Stimulated activated CD8-positive, alpha-beta memory T cell treated with anti-CD3 and anti-CD28 coated beads, Interleukin-15, amount 100 ng/mL, for 48 hours (primary cell): ENCODE measurements at places on chromosomes 2 and 18.

- DNase-seq = no peak
Measured at GRCh38 chr2:39845460-39846146, 66.5 kb upstream of the THUMPD2 start.

GRCh38 chr2:42905341-42906110 lies 113.1 kb upstream of the HAAO start:
- no peak for DNase-seq

DNA sequence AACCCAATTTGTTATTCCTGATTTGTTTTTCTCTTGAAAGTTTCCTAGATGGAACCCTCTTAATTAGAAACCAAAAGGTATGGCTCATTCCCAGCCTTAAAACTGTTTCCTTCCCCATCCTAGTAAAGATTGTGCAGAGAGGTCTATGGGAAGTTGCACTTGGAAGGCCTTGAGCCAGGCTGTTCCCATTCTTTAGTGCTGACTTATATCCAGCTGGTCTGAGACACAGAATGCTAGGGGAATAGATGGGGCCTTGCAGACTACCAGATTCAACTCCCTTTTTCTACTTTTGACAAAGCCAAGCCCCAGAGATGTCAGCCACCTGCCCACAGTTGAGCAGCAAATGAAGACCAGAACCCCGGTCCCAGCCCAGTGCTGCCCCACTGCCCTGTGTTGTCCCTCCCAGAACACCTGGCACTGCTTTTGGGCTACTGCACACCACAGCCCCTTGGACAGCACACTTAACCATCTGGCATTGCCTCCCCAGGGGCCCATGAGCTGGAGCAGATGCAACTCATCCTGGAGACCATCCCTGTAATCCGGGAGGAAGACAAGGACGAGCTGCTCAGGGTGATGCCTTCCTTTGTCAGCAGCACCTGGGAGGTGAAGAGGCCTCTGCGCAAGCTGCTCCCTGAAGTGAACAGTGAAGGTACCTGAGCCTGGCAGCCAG lies 98.2 kb downstream of the MRO start:
- DNase-seq = no peak

- DNase-seq = no peak
Measured at GRCh38 chr2:165889158-165889557, 64.4 kb downstream of the TTC21B start.

GRCh38 chr2:104050656-104051242 lies 803.2 kb upstream of the POU3F3 start:
- no peak for DNase-seq

GRCh38 chr2:127611076-127611925 lies 34.7 kb upstream of the GPR17 start:
- no peak for DNase-seq

- no peak for DNase-seq
Measured at GRCh38 chr2:189514104-189514503, 66.5 kb downstream of the SLC40A1 start.

DNA sequence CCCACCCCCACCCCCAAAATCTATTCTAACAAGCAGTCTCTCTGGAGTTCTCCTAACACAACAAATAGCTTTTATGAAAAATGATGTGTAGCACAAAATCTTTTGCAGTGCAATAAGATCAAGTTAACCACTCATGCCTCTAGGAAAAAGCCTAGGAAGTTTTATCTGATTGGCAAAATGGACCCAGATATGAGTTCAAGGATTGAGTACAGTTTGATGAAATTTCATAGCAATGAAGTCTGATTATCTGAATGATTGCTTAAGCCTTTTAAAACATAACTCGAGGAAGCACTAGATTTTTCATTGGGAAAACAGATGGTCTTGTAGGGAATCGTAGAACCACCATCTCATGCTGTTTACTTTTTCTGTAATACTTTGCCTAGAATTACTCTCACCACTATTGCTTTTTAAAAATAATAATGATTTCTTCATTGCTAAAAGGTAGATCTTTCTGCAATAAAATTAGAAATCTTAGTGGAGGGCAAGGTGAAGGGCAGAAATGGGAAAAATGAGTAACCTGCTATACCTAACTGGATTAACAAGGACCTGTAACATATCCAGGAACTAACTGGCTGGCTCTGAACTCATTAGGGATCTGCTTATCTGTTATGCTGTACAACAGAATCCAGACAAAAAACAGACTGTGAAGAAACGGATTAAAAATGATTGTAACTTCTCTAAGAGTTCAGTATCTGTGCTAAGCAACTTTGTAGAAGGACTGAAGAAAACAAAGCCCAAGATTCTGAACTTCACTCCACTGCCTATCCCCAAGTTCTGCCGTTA lies 73.7 kb upstream of the ETAA1 start:
- DNase-seq = no peak

GRCh38 chr2:172908275-172908674 lies 167.4 kb upstream of the MAP3K20 start:
- no peak for DNase-seq

DNA sequence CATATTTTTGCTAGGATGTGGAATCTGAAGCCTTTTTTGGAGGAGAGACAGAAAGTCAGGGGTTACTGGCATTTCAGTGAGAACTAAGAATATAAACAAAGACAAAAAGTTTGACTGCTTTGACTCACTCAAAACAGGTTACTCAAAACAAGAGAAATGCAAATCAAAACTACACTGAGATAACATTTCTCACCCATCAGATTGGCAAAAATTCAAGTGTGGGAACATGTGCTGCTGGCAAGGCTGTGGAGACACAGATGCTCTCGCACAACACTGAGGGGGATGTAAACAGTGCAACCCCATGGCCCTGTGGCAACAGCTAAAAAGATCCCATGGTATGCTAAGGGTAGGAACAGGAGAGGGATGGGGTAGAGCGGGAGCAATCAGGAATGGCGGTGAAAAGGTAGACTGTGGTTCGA lies 86.6 kb downstream of the DTNB start:
- DNase-seq = peak; percentile 12

- DNase-seq = no peak
Measured at GRCh38 chr18:58787536-58788149, 77.0 kb upstream of the ZNF532 start.

DNA sequence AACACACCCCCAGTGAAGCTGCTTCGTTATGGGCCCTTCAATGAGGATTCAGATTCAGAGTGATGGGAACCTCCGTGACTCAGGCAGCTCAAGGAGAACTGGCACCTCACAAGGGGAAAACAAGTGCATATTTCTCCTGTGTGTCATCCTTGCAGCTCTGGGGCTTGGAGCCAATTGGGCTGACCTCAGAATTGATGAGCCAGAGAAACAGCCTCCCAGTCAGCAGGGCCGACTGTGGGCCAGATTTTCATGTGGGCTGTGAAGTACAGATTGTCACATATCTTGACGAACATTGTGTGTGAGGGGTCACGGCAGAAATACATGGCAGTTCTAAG lies 189.6 kb upstream of the SP5 start:
- no peak for DNase-seq

DNA sequence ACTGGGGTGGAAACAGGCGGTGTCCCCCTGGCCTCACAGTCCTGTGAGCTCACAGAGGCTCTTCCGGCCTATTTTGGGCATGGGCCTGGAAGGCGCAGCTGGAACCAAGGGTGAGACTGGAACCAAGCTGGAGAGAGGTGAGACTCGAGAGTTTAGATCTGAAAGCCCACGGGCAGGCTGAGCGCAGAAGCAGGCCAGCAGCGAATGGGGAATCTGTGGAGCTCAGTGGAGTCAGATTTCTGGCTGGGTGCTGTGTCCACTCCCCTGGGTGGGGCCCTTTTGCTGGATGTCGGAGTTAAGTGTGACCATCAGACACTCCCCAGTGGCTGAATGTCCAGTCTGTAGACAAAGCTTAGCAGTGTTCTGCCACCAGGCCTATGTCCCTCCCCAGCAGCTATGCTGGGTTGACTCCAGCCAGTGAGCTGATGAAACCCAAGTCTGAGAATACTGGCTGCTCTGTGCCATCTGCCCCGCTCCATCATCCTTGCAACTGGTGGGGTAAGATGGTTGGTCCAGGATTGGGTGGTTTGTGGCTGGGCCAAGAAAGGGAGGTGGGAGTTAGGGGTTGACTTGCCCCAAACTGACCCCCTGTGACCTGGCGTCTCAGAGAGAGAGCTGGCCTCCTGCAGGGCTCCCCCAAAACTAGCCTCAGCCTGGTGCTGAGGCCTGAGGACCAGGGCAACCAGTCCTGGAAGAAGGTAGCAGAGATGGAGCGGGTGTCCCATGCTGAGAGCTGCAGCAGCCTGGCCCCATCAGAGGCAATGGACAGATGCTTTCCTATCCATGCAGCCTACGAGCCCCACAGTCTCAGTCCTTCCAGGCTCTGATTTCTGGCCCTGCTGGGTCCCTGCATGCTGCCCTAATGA lies 34.4 kb downstream of the CYP26B1 start:
- DNase-seq = no peak

- no peak for DNase-seq
Measured at GRCh38 chr2:3312576-3313345, 64.9 kb downstream of the EIPR1 start.
